ENCODE measurements at places on chromosomes 13 and 19. TPM values are rescaled to one million over a fixed set of nuclear protein-coding genes. Genes with fewer than 3 reads are reported as not detected.

DNA sequence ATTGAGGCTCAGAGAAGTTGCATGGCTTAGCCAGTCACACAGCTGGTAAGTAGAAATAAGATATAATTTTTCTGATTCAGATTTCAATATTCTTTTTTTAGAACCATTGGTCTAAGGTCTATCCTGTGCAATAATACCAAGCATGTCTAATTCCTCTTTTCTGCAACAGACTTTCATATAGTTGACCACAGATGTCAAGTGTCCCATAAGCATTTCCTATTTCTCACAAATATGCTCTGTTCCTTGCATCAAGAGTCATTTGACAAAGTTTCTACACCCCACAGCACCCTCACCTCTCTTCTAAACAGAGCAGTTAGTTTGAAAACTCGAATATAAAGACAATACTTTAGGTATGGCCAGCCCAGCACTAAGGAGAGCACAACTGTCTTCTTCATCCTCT lies 26.8 kb upstream of the SACS start:
- no peak for DNase-seq

- no peak for DNase-seq
These were observed 26.8 kb downstream of the PIAS4 start for GRCh38 chr19:4034048-4035017.

DNA sequence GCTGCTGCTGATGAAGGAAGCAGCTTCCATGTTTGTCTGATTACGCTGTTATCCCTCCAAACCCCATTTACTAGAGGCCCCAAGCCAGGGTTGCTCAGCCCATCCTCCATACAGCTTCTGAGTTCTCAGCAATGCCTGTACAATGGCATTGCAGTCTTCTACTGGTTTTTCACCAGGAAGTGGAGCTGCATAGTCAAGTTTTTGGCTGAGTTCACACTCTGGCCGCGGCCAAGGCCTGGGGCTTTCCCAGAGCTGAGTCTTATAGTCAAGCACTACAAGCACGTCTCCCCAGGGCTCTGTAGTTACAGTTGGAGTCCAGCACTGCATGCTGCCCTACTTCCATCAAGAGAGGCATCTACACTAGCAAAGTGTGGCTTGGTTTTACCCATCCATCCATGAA lies 182.5 kb downstream of the POU4F1 start:
- peak; percentile 69 for DNase-seq

ZNF675 gene
- 4.4 TPM for total RNA-seq

DNA sequence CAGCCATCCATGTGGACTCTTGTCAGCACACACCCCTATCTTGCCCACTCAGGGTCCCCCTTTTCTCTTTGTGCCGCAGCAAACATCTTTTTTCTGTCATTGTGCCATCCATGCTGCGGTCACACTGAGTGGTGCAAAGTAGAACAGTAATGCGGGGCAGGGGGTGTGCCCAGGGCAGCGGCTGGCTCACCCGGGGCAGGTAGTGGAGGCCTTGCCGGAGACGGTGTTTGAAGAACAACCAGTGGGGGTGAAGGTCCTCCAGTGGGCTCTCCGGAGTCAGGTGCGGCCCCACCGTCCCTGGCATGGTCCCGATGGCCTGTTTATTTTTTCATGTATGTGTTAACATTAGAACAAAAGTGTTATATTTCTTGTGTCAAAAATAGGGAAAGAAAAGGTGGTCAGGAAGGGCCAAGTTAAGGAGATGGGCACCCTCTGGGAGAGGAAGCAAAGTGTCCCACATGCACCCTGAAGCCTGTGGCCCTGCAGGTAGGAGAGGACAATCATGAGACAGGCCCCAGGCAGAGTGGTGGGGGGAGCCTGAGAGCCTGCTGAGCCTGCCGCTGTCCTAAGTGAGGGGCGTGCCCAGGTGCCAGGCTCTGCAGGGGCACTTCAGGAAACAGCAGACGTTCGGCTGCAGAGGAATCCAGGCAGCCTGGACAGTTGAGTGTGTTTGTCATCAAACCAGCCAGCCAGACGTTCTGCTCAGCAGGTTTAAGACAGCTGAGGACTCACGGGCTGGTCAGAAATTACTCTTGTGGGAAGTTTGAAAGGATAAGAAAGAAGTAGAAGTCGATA lies 12.3 kb downstream of the TSSK6 start:
- no peak for DNase-seq

- no peak for DNase-seq
These were observed 40.0 kb downstream of the DZIP1 start for GRCh38 chr13:95604556-95604915.

NLRP11 gene
- not detected for total RNA-seq

DNA sequence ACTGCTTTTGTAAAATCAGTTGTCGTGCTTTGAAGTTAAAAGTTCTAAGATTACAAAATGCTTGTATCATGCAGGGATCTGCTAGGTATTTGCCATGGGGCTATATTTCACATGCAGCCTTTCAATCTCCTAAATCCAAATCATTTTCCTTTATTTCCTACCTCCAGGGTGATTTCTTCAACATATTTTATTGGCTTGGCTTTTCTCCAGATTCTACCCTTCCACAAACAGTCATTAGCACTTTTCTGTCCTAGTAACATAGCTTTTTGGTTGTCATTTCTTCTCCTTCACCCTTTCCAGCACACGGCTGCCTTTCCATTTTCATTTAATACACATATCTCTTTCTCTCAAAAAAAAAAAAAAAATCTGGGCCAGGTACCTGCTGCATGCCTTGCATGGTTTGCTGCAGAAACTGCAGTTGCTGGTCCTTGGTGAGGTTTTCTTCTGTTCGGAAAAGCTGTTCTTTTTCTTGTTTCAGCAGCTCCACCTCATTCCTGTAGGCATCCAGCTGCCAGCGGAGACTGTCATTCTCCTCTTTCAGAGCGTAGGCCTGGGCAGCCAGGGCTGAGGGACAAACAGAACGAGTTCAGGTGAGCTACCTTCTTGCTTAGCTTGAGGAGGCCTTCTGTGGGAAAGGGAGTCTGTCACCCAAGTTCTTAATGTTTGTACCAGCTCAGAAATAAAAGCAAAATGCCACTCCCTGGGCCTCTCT lies 274.7 kb downstream of the DNAJC15 start:
- no peak for DNase-seq

GRCh38 chr13:56864451-56864850 lies 276.3 kb upstream of the PRR20A start:
- DNase-seq = no peak

DNA sequence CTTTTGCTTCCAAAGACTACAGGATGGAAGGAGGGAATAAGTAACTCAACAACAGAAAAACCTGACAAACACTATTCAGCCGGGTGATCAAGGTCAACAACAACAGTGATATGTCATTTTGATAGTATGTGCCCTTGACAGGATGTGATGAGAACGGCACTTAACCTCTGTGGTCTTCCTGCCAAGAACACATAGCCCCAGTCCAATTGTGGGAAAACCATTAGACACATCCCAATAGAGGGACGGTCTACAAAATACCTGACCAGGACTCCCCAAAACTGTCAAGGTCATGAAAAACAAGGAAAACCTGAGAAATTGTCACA lies 43.1 kb upstream of the AMER2 start:
- DNase-seq = no peak

DNA sequence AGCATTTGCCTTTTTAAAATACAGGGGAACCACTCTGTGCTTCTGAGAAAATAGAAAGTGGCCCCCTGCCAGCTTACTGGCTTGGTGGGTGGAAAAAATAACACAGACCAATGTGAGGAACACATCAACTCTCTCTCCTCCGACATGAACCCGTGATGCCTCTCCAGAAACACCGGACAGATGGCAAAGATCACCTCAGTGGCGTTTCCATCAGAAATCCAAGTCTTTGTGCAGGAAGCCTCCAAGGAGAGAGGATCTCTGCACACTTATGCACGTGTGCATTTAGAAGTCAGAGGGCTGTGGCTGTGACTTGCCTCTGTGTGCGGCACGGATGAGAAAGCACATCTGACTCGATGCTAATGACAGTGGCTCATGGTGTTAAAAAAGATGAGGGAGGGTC lies 112.3 kb upstream of the KLF12 start:
- no peak for DNase-seq

GRCh38 chr19:3343619-3344502 lies 22.5 kb upstream of the NFIC start:
- DNase-seq = peak; percentile 92

ATP4A gene
- not detected for total RNA-seq

- DNase-seq = no peak
These were observed 51.3 kb downstream of the WDR87 start for GRCh38 chr19:37855098-37855497.

GRCh38 chr19:31519908-31520307 lies 170.7 kb upstream of the TSHZ3 start:
- DNase-seq = no peak

DNA sequence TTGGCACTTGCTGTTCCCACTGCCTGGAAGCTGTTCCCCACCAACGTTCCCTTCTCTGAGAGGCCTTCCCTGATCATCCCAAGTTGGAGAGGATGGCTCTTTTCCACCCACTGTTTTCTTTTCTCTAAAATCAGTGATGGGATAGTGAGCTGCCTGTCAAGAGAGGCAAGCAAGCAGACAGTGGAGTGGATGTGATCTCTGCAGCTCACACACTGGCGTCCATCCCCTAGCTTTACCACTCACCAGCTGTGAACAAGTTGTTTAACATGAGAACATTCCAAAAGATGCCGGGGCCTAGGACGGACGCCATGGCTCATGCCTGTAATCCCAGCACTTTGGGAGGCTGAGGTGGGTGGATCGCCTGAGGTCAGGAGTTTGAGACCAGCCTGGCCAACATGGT lies 28.0 kb upstream of the SEMA6B start:
- DNase-seq = no peak

- DNase-seq = no peak
These were observed 24.4 kb downstream of the SPATA13 start for GRCh38 chr13:24184882-24185281.

FLT3 gene
- total RNA-seq = not detected

DNA sequence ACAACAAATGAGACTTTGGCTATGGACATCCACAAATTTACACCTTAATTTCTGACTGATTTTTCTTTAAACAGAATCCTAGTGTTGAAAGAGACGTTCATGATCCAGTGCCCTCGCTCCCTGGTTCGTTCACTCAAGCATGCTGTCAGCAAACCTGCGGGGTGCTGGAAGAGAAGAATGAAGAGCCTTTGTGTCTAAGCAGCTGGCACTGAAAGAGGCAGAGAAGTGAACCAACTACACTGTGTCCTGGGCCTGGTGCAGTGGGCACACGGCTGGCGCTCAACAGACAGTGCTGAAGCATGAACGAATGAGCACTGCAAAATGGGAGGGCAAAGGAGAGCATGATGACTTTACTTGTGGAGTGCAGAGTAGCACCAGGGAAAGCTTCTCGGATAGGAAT lies 46.8 kb downstream of the MIPEP start:
- no peak for DNase-seq

DNA sequence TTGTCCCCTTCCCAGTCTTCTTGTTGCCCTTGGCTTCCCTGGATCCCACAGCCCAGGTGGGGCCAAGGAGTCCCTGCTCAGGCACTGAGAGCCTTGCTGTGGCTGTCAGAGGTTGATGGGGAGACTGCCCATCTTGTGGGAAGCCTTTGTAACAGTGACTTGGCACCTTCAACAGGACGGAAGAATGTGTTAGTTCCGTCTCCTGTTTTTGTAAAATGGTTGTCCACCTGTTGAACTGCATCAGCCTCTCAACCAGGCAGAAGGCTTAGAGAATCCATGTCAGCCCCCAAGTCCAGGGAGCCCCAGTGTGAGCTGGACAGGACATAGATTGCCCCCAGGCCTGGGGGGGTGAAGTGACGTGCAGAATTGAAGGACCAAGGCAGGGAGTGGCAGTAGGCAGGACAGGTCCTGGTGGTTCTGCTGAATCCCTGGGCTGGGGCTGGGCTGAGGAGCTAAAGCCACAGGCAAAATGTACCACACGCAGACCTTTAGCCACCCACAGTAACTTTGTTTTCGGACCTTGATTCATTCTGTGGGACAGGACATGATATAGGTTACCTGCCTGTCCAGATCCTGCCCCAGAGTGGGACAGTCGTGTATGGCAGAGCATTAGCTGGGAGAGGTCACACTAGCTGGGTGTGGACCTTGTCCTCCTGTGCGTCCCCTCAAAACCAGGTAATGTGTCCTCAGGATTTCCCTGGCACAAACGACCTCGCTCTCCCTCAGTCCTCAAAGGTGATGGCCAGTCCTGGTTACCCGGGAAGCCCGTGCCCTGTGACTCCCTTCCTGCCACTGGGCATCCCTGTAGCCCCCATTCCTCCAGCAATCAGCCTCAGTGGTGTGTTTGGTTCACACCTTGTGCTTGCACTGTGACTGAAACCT lies 47.0 kb downstream of the GATAD2A start:
- DNase-seq = no peak

CEACAM5 gene
- not detected for total RNA-seq

- DNase-seq = no peak
These were observed 42.5 kb downstream of the DNM2 start for GRCh38 chr19:10760273-10760944.

- no peak for DNase-seq
These were observed 32.8 kb downstream of the SLC15A1 start for GRCh38 chr13:98719527-98720250.

GRCh38 chr19:40147693-40148347 lies 43.4 kb upstream of the MAP3K10 start:
- no peak for DNase-seq

DNA sequence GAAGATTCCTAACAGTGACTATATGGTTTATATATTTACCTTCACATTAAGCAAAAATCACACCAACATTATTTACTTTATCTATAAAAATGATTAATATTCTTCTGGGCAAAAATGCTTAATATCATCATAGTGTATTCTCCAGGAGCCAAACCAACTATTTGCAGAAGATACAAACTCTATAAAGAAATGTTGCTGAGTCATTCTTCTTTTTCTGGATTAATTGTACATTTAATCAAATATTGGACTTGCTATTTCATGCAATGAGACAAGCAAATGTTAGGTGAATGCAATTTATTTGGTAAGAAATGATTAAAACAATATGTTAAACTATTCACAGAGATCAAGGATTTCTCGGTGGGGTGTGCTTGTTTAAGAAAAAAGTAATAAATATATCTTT lies 1075.8 kb downstream of the PCDH9 start:
- DNase-seq = no peak

DNA sequence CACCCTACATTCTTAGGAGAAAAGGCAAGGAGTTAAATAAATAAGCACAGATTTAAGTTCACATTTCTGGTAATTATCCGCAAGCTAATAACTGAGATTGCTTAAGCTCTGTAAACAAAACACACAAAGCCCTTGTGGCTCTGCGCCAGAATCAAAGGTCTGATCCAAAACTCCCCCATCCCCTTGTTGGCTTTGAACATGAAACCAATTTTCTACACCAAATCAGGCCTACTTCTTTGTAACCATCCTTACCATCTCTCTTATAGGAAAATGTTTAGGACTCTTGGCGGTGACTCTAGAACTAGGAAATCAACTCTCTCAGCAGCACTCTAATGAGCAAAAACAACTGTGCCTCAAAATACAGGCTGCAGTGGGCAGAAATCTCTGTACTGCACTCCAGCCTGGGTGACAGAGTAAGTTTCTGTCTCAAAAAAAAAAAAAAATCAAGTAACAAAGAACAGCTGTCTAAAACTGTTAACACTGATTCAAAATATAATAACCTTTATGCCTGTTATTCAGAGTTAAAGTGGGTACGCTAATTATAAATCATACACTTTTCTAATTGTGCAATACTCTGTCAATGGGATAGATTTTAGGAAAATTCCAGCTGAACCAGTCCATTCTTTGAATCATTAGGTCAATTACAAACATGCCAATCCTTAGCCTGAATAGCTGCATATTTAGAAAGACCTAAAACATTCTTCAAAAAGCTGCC lies 25.8 kb downstream of the ABCC4 start:
- no peak for DNase-seq

- no peak for DNase-seq
These were observed 458.7 kb downstream of the MYO16 start for GRCh38 chr13:109087916-109088623.

- no peak for DNase-seq
These were observed 436.6 kb upstream of the KLF12 start for GRCh38 chr13:74570834-74571233.

GRCh38 chr19:21824679-21825078 lies 11.3 kb downstream of the ZNF43 start:
- DNase-seq = no peak

Measured in Right ventricle myocardium inferior (tissue), 1 donor.